ENCODE measurements at places on chromosomes 11 and 22.

- DNase-seq, result no peak
Measured at GRCh38 chr22:39175353-39176142, 23.1 kb upstream of the CBX7 start.

DNA sequence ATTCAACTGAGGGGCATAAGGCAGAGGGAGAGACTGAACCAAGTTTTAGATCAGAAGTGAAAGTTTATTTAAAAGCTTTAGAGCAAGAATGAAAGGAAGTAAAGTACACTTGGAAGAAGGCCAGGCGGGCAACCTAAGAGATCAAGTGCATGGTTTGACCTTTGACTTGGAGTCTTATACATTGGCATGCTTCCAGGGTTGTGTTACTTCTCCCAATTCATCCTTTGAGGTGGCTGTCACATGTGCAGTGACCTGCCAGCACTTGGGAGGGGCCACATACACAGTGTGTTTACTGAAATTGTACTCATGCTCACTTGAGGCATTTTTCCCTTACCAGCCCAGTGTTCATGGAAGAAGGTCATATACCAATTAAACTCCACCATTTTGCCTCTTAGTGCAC, 30.4 kb downstream of the CYP2R1 start:
- DNase-seq, result no peak

- no peak for DNase-seq
Measured at GRCh38 chr22:40665312-40665711, 14.0 kb upstream of the MCHR1 start.

DNA sequence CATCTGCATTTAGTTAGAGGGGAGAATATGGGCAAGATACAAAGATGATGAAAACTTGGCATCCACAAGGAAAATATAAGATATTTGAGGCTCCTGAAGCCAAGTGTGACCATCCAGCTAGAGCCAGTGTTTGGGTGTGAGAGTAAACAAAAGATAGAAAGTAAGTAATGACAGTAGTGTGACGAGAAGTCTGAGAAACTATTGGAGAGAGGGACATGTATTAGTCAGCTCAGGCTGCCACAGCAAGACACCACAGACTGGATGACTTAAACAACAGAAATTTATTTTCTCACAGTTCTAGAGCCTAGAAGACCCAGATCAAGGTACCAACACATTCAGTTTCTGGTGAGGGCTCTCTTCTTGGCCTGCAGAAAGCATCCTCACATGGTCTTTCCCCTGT, 6.4 kb upstream of the CCKBR start:
- DNase-seq, result no peak

All from CD4-positive, alpha-beta T cell treated with Interleukin-6 at 100 ng/mL for 8 hours (primary cell).